ENCODE measurements at places on chromosomes 1 and 21.
A peak's percentile ranks its signal among the peaks of the same experiment; 100 is the strongest.

DNA sequence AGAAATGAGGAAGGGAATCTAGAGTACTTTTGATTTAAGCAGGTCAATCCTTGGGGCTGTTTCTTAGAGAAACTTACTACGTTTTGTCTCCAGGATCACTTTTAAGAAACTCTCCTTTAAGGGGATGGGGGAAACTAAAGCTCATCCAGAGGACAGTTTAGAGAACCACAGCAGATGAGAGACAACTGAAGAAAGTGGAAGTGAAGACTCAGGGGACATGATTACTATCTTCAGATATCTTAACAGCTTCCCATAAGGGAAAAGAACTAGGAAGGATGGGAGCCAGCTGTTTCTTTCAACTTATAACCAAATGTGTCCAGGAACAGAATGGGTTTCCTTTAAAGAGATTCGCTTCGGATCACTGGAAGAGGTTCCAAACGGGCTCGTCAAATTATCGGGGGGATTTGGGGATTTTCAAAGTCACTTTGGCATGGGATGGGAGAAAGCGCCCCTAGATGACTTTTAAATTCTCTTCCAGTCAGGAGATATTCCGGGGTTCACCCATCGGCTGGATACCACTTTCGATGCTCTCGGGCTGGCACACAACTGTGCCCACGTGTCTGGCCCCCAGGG lies 1.2 kb downstream of the SCMH1 start:
- DNase-seq, result peak; percentile 31

- DNase-seq, result no peak
These were observed 50.7 kb downstream of the VAV3 start for GRCh38 chr1:107914119-107914765.

GRCh38 chr1:66261364-66261763 lies 272.6 kb upstream of the SGIP1 start:
- DNase-seq, result peak; percentile 54

DNA sequence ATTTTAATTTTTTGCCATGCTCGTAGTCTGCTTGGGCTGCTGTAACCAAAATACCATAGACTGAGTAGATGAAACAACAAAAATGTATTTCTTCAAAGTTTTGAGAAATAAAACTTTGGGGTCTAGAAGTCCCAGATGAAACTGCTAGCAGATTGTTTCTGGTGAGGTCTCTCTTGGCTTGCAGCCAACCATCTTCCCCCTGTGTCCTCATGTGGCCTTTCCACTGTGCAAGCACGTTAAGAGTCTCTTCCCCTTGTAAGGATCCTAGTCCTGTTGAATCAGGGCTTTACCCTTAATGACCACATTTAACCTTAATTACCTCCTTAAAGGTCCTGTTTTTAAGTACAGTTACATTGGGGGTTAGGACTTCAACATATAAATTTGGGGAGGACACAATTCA lies 86.6 kb downstream of the PTBP2 start:
- no peak for DNase-seq

DNA sequence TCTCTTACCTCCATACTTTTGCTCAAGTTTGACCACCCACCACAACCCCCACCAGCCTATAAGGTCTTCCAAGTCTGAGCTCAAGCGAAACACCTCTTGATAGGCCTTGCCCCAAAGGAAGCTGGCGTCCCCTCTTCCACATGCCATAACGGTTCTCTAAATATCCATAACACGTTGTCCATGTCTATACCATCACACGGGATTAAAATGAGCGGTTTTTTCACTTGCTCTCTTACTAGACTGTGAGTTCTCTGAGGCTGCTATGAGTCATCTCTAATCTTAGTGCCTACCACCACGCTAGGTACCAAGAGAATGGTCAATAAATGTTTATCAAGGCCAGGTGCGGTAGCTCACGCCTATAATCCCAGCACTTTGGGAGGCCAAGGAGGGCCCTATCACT lies 41.0 kb downstream of the WASF2 start:
- no peak for DNase-seq

DNA sequence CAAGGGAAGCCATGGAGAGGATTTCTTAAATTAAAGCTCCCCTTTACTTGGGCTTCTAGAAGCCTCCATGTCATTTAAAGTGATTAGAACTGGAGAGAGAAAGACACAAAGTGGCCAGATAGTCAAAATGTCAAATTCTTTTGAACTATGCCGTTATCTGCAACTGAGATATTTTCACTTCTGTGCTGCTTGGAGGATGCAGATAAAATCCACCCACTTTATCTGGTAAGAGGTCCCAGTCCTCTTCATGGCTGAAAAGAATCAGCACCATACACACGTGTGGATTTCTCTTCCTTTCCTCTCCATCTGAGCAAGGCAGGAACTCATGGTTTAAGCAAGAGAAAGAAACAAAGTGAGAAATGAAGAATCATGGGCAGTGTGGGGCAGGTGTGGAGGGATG lies 276.9 kb upstream of the RUNX1 start:
- DNase-seq, result no peak

- DNase-seq, result no peak
These were observed 1.9 kb upstream of the COL6A2 start for GRCh38 chr21:46095814-46096595.

DNA sequence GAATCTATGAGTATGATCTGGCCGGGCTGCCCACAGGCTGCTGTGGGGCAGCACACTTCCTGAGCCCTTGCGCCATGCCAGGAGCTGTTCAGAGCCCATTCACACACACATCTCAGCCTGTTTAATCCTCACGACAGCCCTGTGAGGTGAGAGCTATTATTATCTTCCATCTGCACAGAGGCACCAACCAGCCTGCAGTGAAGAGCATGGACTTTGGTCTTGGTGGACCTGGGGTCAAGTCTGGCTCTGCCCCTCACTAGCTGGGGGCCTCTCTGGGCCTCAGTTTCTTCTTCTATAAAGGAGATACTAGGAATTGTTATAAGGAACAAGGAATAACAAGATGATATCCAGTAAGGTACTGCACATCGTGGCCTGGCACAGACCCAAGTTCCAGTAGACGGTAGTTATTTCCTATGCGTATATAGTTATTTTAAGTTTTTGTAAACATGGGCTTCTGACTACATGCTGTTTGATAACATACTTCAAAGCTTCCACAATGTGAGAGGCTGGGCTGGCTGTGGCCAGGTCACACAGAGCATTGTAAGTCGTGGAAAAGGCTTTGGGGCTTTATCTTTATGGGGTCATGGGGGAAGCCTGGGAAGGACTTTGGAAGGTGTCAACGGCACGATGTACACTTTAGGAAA lies 3.4 kb upstream of the PADI2 start:
- peak; percentile 19 for DNase-seq

DNA sequence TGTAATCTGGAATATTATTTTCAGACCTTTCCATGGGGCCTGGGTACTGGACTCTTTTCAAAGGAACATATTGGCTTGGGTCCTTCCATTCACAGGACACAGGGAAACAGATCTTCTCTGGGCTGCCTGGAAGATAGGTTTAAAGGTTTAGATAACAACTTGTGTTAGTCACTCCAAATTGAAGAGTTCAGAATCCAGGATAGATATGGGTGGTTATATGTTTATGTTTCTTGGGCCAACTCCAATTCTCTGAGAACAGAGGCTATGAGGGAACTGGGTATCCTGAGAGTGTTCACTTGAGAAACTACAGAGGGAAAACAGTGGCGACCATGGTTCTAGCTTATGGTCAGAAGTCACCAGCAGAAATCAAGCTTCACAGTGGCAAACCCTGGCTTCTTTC lies 8.7 kb upstream of the PIGM start:
- DNase-seq, result peak; percentile 42

GRCh38 chr1:61406467-61406866 lies 318.5 kb downstream of the TM2D1 start:
- no peak for DNase-seq

- no peak for DNase-seq
These were observed 12.2 kb downstream of the ZDHHC18 start for GRCh38 chr1:26838474-26839338.

- no peak for DNase-seq
These were observed 598.6 kb downstream of the AJAP1 start for GRCh38 chr1:5253036-5253435.

DNA sequence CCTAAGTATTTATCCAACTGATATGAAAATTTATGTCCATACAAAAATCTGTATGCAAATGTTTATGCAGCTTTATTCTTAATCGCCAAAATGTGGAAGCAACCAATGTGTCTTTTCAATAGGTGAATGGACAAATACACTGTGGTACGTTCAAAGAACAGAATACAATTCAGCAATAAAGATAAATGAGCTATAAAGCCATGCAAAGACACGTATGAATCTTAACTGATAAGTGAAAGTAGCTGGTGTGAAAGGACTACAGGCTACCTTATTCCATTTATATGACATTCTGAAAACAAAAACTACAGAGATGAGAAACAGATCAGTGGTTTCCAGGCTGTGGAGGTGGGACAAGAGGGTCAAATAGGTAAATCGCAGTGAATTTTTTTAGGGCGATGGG lies 419.6 kb upstream of the B3GALT2 start:
- DNase-seq, result no peak

- DNase-seq, result no peak
These were observed 23.4 kb upstream of the DR1 start for GRCh38 chr1:93322349-93322748.

GRCh38 chr1:234476172-234476571 lies 2.8 kb downstream of the TARBP1 start:
- DNase-seq, result no peak

GRCh38 chr1:168480997-168481396 lies 62.8 kb downstream of the XCL2 start:
- no peak for DNase-seq

GRCh38 chr1:10651793-10652192 lies 144.7 kb downstream of the CASZ1 start:
- DNase-seq, result no peak

- DNase-seq, result no peak
These were observed 1.4 kb upstream of the SHISA4 start for GRCh38 chr1:201887116-201887866.

DNA sequence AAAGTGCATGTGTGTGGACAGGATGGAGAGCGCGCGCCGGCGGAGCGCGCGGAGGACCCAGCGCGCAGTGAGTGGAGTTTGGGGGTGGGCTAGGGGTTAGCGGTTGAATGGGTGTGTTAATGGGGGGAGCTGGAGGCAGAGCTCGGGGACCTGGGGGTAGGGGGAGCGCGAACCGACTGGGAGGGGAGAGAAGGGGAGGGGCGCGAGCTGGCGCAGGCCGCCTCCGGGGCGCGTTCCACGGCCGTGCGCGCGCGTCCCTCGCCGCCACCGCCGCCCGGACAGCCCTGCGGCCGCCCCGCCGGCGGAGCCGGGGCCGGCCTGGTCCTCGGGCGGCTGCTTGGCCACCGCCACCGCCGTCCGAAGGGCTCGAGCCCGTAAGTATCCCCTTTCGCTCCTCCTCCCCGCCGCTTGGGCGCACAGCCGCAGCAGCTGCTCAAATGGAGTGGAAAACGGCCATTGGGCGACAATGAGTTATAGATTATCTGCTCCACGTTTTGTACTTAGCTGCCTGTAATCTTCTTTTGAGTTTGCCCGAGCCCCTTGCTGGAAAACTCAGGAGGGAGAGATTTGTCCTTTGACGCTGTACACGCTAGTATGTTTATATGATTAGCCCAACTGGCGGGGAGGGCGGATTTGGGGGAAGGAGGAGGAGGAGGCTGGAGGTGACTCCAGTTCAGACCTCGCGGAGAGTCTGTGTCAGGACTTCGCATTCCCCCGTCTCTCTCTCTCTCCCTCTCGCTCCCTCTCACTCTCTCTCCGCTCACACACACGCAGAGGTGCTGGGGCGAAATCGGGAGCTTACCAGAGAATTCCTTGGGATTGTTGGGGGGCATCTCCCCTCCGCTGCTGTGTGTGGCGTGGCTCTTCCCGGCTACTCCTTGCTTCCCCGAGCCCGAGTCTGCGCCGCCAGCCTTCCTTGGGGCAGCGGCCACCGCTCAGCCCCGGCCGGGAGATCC lies at the start of gene ADGRL2:
Gene ADGRL2, plus strand, starts transcription at position 240 of the 956 bp plus-strand sequence. CDS start 36,051 bp downstream, outside the sequence.
- DNase-seq, result peak; percentile 96

DNA sequence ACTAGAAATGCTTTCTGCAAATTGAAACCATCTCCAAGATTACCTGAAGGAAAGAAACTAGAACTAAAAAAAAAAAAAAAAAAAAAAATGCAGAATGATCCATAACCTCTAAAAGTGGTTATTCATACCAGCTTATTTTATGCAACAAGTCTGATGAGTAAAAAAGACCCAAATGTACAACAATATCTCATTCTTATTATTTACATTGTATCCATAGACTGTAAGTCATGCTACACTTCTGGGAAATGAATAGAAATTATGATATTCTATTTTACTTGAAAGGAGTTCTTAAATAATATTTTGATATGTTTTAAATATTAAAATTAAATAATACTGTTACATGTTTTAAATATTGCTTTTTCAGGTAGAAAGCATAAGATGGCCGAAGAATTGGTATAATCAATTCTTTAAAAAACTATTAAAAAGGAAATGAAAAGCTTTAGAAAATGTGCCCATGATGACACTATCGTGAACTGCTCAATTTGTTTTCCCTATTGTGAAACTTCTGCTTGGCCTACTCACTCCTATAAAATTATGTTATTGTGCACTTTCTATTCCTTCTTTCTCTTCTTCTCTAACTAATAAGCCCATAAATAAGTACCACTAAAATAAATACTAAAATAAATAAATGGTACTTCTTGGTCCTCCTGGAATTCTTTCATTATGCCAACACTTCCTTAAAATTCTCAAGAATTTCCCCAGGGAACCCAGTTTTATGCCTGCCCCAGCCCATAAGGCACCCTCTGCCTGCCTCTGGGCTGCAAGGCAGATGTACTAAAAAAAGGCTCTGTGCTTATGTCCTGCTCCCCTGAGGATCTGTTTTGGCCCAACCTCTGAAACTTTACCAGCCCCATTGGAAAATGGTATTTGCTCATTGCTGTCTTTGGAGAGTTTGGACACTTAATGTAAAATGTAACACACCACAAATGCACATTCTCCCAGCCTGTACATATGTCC lies 18.1 kb downstream of the SAMSN1 start:
- no peak for DNase-seq

DNA sequence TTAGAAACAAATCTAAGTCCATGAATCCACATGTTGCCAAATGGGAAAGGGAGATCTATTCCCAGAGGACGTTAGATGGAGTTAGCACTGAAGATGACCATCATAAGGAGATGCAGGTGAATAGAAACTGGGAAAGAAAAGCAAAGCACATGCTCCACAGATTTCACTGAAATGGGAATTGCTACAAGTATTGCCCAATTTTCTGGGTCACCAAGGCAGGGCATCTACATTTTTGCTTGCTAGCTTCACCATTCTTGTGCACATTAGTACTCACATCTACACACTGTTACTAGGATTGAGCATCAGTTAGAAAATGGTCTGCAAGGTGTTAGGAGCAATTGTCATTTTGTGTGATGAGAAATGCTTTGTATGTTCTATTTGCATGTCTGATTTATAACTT lies 99.1 kb downstream of the JAK1 start:
- no peak for DNase-seq

DNA sequence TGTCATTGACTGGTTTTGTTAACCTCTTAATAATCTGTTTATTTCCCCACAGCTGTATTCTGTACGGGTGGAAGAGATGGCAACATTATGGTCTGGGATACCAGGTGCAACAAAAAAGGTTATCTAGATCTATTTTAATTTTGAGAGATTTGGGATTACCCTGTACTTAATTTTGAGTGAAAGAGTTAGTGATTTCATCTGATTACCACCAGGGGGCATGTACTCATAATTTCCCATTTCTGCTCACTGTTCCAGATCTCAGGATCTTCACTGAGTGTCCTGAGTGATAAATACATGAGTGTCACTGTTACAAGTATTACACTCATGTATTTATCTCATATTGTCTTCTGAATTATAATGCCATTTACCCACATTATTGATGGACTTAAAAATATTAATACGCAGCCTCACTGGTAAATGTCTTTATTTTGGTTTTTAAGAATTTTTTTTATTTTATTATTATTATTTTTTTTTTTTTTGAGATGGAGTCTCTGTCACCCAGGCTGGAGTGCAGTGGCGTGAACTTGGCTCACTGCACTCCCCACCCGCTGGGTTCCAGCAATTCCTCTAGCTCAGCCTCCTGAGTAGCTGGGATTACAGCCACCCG lies 27.4 kb downstream of the DTL start:
- peak; percentile 65 for DNase-seq

All from fibroblast of the aortic adventitia (primary cell).